PC-9 (cell line): ENCODE measurements at places on chromosomes 4 and X. TPM values are rescaled to one million over a fixed set of nuclear protein-coding genes. Genes with fewer than 3 reads are reported as not detected.
A peak's percentile ranks its signal among the peaks of the same experiment; 100 is the strongest.

DNA sequence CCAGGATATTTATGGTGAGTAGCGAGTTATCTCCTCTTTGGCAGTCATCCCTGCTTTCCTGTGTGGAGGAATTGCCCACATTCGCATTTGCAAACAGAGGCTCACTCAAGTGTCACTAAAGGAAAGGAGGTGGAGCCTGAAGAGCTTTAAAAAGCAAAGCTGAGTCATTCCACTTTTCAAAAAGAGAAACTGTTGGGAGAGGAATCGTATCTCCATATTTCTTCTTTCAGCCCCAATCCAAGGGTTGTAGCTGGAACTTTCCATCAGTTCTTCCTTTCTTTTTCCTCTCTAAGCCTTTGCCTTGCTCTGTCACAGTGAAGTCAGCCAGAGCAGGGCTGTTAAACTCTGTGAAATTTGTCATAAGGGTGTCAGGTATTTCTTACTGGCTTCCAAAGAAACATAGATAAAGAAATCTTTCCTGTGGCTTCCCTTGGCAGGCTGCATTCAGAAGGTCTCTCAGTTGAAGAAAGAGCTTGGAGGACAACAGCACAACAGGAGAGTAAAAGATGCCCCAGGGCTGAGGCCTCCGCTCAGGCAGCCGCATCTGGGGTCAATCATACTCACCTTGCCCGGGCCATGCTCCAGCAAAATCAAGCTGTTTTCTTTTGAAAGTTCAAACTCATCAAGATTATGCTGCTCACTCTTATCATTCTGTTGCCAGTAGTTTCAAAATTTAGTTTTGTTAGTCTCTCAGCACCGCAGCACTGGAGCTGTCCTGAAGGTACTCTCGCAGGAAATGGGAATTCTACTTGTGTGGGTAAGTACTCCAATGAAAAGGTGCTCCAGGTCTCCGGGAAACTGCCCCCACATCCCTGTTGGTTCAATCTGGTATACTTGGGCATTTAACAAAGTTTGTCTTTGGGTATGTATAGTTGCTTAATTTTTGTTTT is at the start of gene EGF:
EGF (plus strand) TSS at position 178 of the 890 bp plus-strand sequence; CDS start at position 631, 453 bp downstream.
- DNase-seq = no peak
- H3K27ac ChIP-seq = peak within 1 kb of the TSS; percentile 58; the same call in 1 of the 2 replicates
- H3K4me1 ChIP-seq = peaks cover 9% of the 10 kb centered on the region; the same call in 1 of the 2 replicates
- H3K27me3 ChIP-seq = no peaks in the 10 kb centered on the region
- no peaks in the 10 kb centered on the region for H3K36me3 ChIP-seq
- H3K4me3 ChIP-seq = peak within 1 kb of the TSS; percentile 45; the same call in 1 of the 2 replicates

TEX11 gene
- not detected in 2 replicates for total RNA-seq

HAND2 gene
- total RNA-seq = not detected in 2 replicates

DNA sequence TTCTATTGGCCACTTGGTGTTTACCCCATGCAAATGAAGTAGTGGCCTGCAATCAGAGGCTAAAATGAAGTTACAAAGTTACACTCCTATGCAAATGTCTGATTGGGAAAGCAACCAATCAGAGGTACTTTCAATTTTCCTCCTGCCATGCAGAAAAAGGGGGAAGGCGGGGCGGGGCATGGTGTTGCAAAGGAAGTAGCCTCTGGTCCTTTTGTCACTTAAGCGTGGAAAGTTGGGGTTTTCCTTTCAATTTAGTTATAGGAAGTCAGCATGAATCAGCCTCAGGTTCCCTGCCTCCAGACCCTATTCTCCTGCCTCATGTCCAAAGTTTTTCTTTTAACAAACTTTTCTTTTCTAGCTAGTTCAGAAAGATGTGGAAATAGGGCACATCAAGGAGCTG is 69.3 kb downstream of the GPC4 start:
- H3K27me3 ChIP-seq = no peaks in the 10 kb centered on the region
- H3K4me1 ChIP-seq = no peaks in the 10 kb centered on the region
- H3K36me3 ChIP-seq = no peaks in the 10 kb centered on the region
- DNase-seq = no peak

GAGE12H gene
- total RNA-seq = not detected in 2 replicates

DNA sequence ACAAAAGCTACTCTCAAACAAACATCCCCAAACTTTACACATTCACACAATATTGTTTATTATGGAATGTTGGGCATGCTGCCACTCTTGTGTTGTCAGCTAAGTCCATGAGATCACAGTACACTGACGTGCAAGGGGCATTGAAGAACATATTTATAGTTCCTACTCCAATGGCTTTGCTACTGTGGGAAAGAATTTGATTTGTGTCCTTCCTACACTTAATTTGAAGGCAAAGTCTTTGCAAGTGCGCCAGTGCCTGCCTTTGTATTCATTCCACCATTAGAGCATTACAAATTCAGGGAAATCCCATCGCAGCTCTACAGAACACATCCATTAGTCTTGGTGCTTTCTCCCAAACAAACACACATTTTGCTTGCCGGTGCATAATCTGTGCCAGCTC is 45.4 kb upstream of the FTHL17 start:
- no peaks in the 10 kb centered on the region for H3K36me3 ChIP-seq
- no peak overlapping the region for H3K27ac ChIP-seq
- no peak overlapping the region for H3K4me3 ChIP-seq
- H3K27me3 ChIP-seq = no peaks in the 10 kb centered on the region
- no peaks in the 10 kb centered on the region for H3K4me1 ChIP-seq
- DNase-seq = no peak

MAGEA2 gene
- 16.2 and 18.7 TPM in 2 replicates for total RNA-seq

DNA sequence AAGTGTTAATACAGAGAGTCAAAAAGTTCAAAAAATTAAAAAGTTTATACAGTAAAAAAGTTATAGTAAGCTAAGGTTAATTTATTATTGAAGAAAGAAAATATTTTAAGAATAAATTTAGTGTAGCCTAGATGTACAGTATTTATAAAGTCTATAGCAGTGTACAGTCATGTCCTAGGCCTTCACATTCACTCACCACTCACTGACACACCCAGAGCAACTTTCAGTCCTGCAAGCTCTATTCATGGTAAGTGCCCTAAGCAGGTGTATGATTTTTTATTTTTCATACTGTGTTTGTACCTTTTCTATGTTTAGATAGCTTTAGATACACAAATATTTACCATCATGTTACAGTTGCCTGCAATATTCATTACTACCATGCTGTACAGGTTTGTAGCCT is 108.9 kb downstream of the FHIP1A start:
- DNase-seq = no peak
- H3K27me3 ChIP-seq = no peaks in the 10 kb centered on the region
- H3K4me3 ChIP-seq = no peak overlapping the region
- H3K4me1 ChIP-seq = no peaks in the 10 kb centered on the region
- no peak overlapping the region for H3K27ac ChIP-seq
- H3K36me3 ChIP-seq = no peaks in the 10 kb centered on the region

UBL4A gene
- 80.7 and 81.6 TPM in 2 replicates for total RNA-seq

- no peaks in the 10 kb centered on the region for H3K4me1 ChIP-seq
- no peak overlapping the region for H3K27ac ChIP-seq
- H3K4me3 ChIP-seq = no peak overlapping the region
- DNase-seq = no peak
- H3K27me3 ChIP-seq = no peaks in the 10 kb centered on the region
- no peaks in the 10 kb centered on the region for H3K36me3 ChIP-seq
Observed at GRCh38 chr4:93751411-93751810, 77.1 kb upstream of the ATOH1 start.
